ENCODE measurements at places on chromosomes 5 and 9.

GRCh38 chr9:83238871-83239640 is 176.1 kb upstream of the RASEF start:
- DNase-seq, result peak; percentile 39

DNA sequence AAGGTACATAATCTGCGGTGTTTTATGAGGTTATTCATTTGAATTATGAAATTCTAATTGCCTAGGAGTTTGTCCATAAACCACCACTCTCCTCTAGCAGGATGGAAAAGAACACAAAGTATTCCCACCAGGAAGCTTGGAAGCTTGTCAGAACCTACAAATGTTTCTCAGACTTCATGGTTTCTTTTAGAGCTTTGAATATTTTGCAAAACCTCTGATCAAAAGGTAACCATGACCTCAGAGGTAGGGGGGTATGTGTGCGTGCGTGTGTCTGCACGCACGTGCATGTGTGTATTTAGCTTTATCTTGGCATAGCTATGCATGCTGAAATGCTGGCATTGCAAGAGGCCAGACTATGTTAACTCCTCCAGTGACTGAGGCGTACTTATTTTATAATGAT is 847.0 kb downstream of the TLE1 start:
- no peak for DNase-seq

- DNase-seq, result no peak
Measured at GRCh38 chr9:123093141-123093540, 59.7 kb downstream of the GPR21 start.

GRCh38 chr9:124010665-124011321 is 775 bp upstream of the LHX2 start:
- DNase-seq, result no peak

DNA sequence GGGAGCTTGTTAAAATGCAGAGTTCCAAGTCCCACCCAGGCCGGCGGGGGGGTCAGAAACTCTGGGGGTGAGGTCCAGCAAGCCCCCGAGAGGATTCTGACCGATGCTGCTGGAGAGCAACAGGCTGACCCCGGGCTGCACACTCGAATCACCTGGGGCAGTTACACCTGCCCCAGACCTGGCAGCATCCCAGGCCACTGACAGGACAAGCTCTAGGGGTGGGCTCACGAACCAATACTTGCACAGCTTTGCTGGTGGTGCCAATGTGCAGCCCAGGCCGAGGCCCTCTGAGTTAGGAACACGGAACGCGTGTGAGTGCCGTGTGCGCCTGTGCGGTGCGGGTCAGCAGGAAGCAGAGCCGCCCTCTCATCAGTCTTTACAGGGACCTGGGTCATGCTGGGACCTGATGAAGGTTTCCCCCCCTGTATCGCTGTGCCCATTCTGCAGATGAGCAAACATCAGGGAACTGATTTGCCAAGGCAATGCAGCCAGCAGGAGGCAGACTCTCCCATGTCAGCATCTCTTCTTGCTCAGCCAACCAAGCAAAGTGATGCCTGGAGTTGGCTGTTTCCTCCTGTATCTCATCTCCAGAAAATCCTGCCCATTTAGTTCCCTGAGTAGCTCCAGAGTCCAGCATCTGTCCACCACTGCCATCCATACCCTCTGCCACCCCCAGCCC is 16.3 kb downstream of the FAM163B start:
- peak; percentile 61 for DNase-seq
